ENCODE measurements at places on chromosomes 2 and 18.

DNA sequence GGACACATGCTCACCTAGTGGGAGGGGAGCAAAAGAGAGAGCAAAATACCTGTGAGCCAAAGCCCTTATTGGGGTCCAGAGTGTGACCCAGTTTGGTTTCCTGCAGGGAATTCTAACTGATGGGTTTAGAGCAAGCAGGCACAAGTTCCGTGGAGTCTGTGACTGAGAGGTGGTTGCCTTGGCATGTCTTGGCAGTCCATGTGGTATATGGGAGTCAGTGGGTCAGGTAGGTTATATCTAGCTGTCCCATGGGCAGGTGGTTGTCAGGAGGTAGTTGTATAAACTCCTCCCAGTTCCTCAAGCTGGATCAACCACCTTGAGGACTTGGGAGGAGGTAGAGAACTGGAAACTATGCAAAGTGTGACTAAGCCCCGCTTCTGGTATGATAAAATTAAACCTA, 452.8 kb upstream of the VWC2L start:
- H3K4me1 ChIP-seq = peaks cover 17% of the 10 kb centered on the region
- no peaks in the 10 kb centered on the region for H3K27me3 ChIP-seq
- no peak overlapping the region for H3K4me3 ChIP-seq
- no peak overlapping the region for H3K27ac ChIP-seq
- DNase-seq = no peak

- H3K27ac ChIP-seq = no peak overlapping the region
- no peaks in the 10 kb centered on the region for H3K4me1 ChIP-seq
- no peak overlapping the region for H3K4me3 ChIP-seq
- H3K27me3 ChIP-seq = no peaks in the 10 kb centered on the region
- DNase-seq = no peak
- H3K36me3 ChIP-seq = no peaks in the 10 kb centered on the region
These were observed 1659.8 kb upstream of the CELF4 start for GRCh38 chr18:39225373-39225772.

DNA sequence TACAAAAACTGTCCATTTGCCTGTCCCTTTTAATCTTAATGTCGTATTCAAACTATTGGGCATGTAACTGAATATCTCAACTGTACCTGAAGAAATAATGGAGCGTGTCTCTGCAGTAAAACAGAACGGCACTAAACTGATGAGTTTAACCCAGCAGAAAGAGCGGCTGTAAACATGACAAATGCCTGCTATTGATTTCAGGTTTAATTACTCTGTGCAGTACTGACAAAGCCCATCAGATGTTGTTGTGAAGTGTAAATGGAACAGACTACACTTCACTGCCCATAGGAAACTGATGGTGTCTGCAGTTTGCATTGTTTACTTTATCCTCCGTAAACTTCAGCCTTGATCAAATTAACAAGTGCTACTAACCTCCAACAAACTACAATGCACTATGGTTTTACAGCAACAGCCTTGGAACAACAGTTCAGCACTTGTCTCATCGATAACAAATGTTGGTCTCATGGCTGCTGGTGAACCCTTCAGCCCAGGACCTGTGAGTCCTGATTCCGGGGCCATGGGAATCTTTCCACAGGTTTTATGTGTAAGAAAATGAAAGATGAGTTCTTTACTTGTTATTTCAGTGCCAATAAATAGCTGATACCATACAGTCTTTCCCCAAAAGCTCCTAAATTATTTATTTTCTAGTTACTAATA, 316.5 kb downstream of the CCDC178 start:
- H3K4me1 ChIP-seq = no peaks in the 10 kb centered on the region
- no peak overlapping the region for H3K4me3 ChIP-seq
- H3K27me3 ChIP-seq = no peaks in the 10 kb centered on the region
- no peak for DNase-seq
- H3K36me3 ChIP-seq = no peaks in the 10 kb centered on the region

GRCh38 chr2:18154259-18154658, 275.8 kb downstream of the KCNS3 start:
- no peak overlapping the region for H3K27ac ChIP-seq
- no peak overlapping the region for H3K4me3 ChIP-seq
- no peaks in the 10 kb centered on the region for H3K36me3 ChIP-seq
- no peaks in the 10 kb centered on the region for H3K4me1 ChIP-seq
- DNase-seq = no peak

GRCh38 chr2:230564805-230565779, 147.6 kb upstream of the CAB39 start:
- no peaks in the 10 kb centered on the region for H3K36me3 ChIP-seq
- DNase-seq = no peak
- no peak overlapping the region for H3K27ac ChIP-seq
- H3K27me3 ChIP-seq = no peaks in the 10 kb centered on the region

GRCh38 chr2:219592736-219593135, 4.9 kb upstream of the STK11IP start:
- H3K27ac ChIP-seq = no peak overlapping the region

DNA sequence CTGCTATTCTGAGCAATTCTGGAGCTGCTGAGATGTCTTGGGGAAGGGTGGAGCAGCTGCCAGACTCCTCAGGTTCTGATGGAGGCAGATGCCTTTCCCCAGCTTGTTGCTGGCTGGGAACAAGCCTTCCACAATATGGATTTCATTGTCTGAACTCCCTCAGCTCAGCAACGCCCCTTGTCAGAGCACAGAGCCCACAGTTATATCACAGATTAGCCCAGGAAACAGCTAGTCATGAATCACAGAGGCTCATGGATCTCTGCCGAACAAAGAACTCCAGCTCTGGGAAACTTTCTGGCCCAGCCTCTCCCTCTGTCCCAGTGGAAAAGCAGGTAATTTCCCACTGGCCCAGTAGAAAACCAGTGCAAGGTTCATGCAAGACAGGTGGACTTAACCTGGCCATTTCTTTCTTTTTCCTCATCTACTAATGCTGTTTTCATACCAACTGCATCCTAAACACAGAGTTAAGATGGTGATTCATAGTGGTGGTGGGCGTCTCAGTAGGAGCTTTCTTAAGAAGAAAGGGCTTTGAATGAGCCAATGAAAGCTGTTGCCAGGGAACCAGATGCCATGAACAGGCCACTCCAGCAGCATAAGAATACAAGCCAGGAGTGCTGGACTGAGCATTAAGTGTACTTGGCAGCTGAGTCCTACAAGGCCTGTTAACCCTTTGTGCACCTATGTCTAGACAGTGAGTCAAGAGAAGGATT, 8.7 kb upstream of the KIAA2012 start:
- H3K4me3 ChIP-seq = no peak overlapping the region
- no peaks in the 10 kb centered on the region for H3K27me3 ChIP-seq
- no peak for DNase-seq
- no peaks in the 10 kb centered on the region for H3K36me3 ChIP-seq

DNA sequence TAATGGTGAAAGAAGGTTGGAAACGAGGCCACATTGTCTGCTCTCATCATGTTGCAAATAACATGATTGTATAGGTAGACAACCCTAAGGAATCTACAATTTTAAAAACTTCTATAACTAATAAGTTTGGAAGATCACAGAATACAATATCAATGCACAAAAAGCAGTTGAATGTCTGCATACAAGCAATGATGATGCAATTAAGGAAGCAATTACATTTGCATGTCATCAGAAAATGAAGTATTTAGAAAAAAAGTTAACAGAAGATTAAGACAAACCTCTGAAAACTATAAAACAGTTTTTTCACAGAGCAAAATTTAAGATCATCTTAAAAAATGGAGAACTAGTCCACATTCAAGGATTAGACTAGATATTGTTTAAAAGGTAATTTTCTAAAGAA, 181.1 kb downstream of the METTL4 start:
- H3K36me3 ChIP-seq = no peaks in the 10 kb centered on the region
- H3K27me3 ChIP-seq = no peaks in the 10 kb centered on the region
- no peak overlapping the region for H3K4me3 ChIP-seq
- DNase-seq = no peak
- no peak overlapping the region for H3K27ac ChIP-seq
- H3K4me1 ChIP-seq = no peaks in the 10 kb centered on the region

DNA sequence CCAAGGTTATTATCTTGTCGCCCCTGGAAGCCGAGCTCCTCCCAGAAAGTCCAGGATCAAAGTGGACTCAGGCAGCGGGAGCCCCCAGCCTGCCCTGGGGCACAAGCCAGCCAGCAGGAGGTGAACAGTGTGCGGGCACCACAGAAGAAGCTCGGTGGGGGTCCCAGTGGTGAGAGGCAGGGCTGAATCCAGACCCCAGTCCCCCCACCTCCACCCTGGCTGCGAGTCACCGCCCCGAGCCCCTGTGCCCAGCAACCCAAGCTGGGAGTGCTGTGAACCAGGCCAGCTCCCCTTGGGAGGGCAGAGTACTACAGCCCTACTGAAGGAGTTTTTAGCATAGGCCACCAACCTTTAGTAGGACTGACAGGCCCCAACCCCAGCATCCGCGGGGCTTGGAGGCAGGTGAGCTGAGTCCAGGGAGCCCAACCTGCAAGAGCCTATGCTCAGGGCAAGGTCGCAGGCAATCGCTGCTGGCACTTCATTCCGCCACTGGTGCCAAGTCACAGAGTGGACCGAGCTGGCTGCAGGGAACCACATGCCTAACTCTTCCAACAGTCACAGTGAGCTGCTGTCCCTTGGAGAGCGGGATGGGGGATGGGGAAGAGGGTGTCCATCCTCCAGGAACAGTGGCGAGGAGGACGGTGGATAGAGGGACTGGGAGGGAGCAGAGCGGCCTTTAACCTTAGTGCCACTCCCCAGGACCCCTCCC, 3.0 kb downstream of the PIEZO2 start:
- DNase-seq = no peak
- no peaks in the 10 kb centered on the region for H3K27me3 ChIP-seq
- no peak overlapping the region for H3K27ac ChIP-seq
- H3K36me3 ChIP-seq = no peaks in the 10 kb centered on the region
- H3K4me1 ChIP-seq = no peaks in the 10 kb centered on the region
- no peak overlapping the region for H3K4me3 ChIP-seq

DNA sequence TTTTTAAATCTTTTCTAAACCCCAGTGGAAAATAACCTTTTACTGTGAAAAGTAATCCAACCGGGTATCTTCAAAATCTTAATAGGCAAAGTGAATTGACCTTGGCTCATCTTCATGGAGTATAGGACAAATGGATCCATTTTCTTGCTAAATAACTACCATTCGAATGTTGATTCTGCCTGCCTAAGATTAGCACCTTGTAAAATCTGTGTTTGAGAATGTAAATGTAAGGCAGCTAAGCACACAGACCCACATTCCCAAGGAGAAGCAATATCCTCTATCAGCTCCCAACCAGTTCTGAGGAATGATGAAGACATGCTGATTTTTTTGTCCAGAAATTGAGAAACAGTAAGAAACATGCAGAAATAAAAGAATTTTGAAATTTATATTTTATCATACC, 509.8 kb upstream of the SMIM21 start:
- H3K36me3 ChIP-seq = no peaks in the 10 kb centered on the region
- no peak overlapping the region for H3K4me3 ChIP-seq
- no peak for DNase-seq
- no peaks in the 10 kb centered on the region for H3K4me1 ChIP-seq
- no peak overlapping the region for H3K27ac ChIP-seq
- no peaks in the 10 kb centered on the region for H3K27me3 ChIP-seq

DNA sequence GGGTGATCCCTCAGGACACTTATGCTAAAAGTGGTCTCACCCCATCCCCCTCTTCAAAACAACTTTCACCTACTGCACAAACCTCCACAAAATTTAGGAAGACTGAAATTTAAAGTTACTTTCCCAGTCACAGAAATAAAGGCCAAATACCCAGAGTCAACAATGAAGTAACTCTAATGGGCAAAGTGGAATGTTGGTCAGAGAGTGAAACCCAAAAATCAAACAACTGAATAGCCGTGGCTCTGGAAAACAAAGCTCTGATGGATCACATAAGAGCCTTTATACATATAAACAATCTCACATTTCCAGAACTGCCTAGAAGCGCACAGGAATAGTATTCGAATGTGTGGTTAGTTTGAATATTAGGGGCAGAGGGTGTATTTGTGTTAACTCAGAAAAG, 4.7 kb downstream of the ACVR1 start:
- H3K27ac ChIP-seq = no peak overlapping the region
- no peak for DNase-seq
- H3K27me3 ChIP-seq = no peaks in the 10 kb centered on the region

DNA sequence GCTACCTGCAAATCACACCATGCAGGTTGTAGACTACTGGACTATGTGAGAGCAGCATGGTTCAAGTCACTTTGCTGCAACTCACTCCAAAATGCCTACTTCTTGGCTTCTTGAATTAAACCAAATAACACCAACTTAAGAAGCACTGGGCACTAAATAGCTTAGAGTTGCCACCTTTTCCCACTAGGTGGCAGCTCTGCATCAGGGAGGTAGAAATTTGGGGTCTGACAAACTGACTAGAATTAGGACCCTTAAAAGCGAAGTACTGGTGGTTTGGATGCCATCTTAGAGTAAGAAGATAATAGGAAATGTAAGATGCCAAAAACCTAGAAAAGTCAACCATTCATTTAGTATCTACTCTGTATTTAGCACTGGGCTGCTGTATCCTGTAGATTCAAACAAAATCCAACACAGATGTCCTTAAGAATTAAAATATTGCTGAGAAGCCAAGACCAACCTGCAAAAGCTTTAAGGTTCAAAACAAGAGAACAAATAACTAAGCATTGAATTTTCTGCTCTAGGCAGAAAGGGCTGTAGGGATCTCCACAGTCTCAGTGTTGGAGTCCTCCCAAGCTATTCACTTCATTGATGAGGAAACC, 65.5 kb downstream of the CCBE1 start:
- no peaks in the 10 kb centered on the region for H3K36me3 ChIP-seq
- no peak overlapping the region for H3K27ac ChIP-seq
- DNase-seq = no peak
- no peaks in the 10 kb centered on the region for H3K4me1 ChIP-seq
- H3K27me3 ChIP-seq = no peaks in the 10 kb centered on the region

DNA sequence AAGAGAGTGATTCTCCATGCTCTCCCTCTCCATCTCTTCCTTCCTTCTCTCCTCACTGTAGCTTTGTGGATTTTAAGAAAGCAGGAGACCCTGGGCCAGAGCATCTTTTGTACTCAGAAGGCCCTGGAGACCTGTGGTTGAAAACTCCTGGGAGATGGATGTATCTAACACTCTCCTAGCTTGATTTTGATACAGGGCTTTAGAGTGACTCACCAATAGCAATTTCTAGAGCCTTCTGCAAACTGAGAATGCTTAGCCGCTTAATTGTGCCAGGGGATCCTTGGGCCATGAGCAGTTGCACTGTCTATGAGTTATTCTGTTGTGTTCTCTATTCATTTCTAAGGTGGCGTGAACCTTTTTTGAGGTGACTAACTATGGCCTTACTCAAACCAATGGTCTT, 17.7 kb downstream of the HOXD1 start:
- H3K4me3 ChIP-seq = no peak overlapping the region
- H3K36me3 ChIP-seq = no peaks in the 10 kb centered on the region
- DNase-seq = no peak

GRCh38 chr2:129857200-129857599, 122.3 kb upstream of the RAB6C start:
- DNase-seq = no peak
- H3K4me3 ChIP-seq = no peak overlapping the region
- H3K27ac ChIP-seq = no peak overlapping the region
- H3K36me3 ChIP-seq = no peaks in the 10 kb centered on the region
- no peaks in the 10 kb centered on the region for H3K27me3 ChIP-seq
- H3K4me1 ChIP-seq = no peaks in the 10 kb centered on the region

- no peaks in the 10 kb centered on the region for H3K4me1 ChIP-seq
- no peak overlapping the region for H3K27ac ChIP-seq
- H3K27me3 ChIP-seq = no peaks in the 10 kb centered on the region
- no peak overlapping the region for H3K4me3 ChIP-seq
These were observed 55.7 kb downstream of the CTDP1 start for GRCh38 chr18:79735071-79735980.

Measured in MM.1S (cell line).